ENCODE measurements at places on chromosomes 16 and 17.

- peak; percentile 81 for DNase-seq
Measured at GRCh38 chr16:88785106-88785924, at the start of gene PIEZO1. PIEZO1 (minus strand) TSS chr16:88785220; CDS start chr16:88784964, 256 bp downstream.

- no peak for DNase-seq
Measured at GRCh38 chr16:66207139-66207882, 159.2 kb upstream of the CDH5 start.

GRCh38 chr16:79600638-79601091 is at the start of gene MAF:
MAF (minus strand) TSS chr16:79600737; CDS start chr16:79599902, 835 bp downstream.
- peak; percentile 22 for DNase-seq

GRCh38 chr16:50724306-50724705 is 17.6 kb upstream of the CYLD start:
- no peak for DNase-seq

- no peak for DNase-seq
Measured at GRCh38 chr17:44105483-44105882, 18.0 kb downstream of the HDAC5 start.

- no peak for DNase-seq
Measured at GRCh38 chr16:87288753-87289362, 28.3 kb downstream of the C16orf95 start.

GRCh38 chr16:20740901-20741521 is 607 bp downstream of the THUMPD1 start:
- DNase-seq: peak; percentile 91

DNA sequence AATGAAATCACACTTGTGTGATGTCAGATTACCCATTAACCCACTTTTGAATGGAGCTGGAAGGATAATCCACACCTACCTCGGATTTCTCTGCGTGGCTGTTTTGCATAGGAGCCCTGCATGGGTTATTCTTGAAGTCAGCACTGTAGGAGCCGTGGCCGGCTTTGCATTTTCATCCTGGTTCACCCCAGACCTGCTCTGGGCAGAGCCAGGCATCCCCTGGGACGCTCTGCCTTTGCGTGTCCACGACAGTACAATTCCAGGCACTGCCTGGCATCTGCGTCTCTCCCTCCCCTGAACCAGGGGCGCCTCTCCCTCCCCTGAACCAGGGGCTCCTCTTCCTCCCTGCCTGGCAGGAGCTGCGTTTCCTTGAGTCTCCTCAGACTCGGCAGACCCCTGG is 29.7 kb upstream of the ZNF750 start:
- DNase-seq: no peak

GRCh38 chr16:1333149-1333812 is at the start of gene BAIAP3:
BAIAP3 (plus strand) TSS chr16:1333645; CDS start chr16:1338550, 4,905 bp downstream.
- DNase-seq: no peak

DNA sequence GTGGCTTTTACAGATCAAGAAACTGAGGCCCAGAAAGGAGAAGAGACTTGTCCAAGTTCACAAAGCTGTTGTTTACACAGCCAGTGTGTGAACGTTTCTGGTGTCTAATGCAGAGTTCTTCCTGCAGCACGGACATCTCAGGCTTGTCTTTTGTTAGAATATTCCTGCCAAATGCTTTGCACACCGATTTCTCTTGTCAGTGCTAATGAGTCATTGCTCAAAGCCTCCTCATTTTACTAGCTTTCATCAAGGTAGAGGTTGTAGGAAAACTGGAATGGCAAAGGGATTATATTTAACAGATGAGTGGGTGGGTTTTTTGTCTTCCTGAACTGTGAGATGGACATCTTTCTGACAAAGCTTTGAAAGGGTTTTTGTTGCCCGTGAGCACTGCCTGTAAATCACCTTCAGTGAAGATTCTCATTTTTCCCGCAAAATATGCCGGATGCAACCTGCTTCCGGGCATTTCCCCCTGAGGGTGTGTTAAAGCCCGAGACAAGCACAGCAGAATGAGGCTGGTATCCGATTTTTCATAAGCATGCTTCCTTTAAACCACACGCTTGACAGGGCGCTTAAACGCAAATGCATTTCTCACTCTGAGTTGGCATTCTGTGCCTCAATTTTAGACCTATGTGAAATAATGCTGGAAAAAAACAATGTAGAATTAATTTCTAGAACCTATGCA is 14.7 kb downstream of the PMM2 start:
- no peak for DNase-seq
